ENCODE measurements at places on chromosomes 16 and 17. TPM values are rescaled to one million over a fixed set of nuclear protein-coding genes. Genes with fewer than 3 reads are reported as not detected.

- DNase-seq, result no peak
Measured at GRCh38 chr17:72567774-72568173, 447.0 kb downstream of the SOX9 start.

DNA sequence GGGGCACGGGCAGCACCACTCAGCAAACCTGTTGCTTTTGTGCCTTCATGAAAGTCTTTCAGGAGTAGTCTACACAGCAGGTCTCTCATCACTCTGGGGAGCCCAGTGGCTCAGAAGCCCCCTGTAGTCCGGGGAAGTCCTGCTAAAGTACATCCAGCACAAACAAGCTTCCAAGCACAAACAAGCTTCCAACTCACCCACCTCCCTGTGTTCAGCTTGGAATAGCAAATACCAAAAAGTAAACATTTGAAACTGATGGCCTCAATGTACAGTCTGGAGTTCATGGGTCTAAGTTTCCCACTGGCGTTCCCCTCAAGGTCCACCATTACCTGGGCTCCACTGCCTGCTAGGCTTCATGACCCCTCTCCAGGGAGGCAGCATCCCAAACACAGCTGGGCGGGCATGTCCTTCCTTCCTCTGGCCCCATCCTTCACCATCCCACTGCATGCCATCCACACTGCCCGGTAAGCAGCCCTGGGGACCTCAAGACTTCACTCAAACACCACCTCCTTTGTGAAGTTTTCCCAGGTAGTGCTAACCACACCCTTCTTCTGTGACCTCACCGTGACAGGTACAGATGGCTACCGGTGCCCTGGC lies 62.8 kb upstream of the SIAH1 start:
- no peak for DNase-seq

- DNase-seq, result no peak
Measured at GRCh38 chr17:13759518-13760335, 158.0 kb upstream of the HS3ST3A1 start.

DNA sequence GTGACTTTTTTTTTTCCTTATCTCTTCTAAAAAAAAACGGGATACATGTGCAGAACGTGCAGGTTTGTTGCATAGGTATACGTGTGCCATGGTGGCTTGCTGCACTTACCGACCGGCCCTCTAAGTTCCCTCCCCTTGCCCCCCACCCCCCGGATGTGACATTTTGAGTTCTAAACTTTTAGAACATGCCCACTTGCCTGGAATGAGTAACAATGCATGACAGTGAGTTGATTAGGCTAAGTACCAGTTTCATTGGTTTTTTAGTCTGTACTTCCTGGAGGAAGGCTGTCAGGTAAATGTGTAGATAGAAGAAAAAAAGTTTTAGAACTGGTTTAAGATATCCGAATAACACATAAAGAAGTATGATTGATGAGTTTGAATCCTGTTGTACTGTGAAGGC lies 4.0 kb downstream of the BPTF start:
- DNase-seq, result no peak

- no peak for DNase-seq
Measured at GRCh38 chr16:12348733-12349704, 372.5 kb downstream of the SNX29 start.

- DNase-seq, result no peak
Measured at GRCh38 chr16:1645914-1646525, 32.1 kb upstream of the JPT2 start.

DNA sequence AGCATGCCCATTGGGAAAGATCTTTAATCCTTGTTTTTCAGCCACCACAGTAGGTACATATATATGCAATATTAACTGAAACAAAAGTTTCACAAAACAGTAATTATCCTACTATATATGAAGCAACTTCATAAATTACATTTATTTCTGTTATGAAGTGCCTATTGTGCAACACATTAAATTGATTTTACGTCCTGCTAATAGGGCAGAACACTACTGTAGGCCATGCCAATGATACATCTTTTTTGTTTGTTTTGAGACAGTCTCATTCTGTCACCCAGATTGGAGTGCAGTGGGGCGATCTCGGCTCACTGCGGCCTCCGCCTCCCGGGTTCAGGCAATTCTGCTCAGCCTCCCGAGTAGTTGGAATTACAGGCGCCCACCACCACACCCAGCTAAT lies 29.1 kb downstream of the SF3B3 start:
- no peak for DNase-seq

DNA sequence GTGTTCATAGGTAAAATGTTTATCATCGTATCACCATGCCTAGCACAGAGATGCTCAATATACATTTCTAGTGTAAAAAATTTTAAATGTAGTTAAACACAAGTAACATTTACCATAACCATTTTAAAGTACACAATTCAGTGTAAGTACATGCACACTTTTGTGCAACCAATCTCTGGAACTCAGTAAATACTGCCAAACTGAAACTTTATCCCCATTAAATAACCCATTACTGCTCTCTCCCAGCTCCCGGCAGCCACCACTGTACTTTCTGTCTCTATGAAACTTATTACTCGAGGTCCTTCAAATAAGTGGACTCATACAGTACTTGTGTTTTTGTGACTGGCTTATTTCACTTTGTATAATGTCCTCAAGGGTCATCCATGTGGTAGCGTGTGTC lies 29.0 kb downstream of the RMI2 start:
- no peak for DNase-seq

- no peak for DNase-seq
Measured at GRCh38 chr17:40515011-40515410, 13.6 kb upstream of the TNS4 start.

Gene STRADA
- 14.7 TPM for total RNA-seq

Gene JPH3
- 0.08 TPM for total RNA-seq

Gene FBXO31
- total RNA-seq, result 78.9 TPM

Gene STAC2
- 1.4 TPM for total RNA-seq
